Inflammatory macrophage (primary cell): ENCODE measurements at places on chromosomes 12 and 14.

DNA sequence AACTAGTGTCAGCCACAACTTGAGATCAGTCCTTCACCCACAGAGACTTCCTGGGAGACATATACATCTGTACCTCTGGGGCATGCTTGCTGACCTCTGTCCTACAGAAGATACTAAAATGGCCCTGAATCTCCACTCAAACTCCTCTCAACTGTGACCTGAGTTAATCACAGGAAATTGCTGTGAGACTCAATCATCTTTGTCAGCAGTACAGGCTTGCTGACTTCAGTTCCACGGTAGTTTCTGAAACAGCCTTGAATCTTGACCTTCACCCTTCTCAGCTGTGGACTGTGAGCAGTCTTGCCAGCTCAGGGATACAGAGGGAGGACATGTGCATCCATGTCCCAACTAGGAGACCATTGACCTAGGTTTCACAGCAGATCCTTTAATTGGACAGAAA is 1.4 kb upstream of the KLRC1 start:
- DNase-seq = no peak

- peak; percentile 73 for DNase-seq
Observed at GRCh38 chr12:104462931-104463339, 6.2 kb downstream of the CHST11 start.

- DNase-seq = no peak
Observed at GRCh38 chr12:85296362-85296761, 16.3 kb downstream of the ALX1 start.

DNA sequence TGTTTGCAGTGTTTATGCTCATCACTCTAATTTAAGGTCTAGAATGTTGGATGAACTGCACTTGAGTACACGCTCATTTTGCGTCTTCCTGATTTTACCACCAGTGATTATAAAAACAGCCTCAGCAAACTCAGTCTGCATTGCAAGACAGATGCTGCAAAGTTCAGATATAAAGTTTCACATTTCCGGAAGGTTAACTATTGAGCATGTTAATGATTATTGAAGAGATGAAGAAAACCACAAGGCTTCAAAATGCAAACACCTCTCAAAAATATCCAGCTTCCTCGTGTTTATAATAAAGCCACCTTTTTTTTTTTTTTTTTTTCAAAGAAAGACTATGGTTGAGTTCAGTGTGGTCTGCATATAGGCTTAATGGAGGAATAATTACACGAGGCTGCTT is 92.1 kb upstream of the BMP4 start:
- no peak for DNase-seq

DNA sequence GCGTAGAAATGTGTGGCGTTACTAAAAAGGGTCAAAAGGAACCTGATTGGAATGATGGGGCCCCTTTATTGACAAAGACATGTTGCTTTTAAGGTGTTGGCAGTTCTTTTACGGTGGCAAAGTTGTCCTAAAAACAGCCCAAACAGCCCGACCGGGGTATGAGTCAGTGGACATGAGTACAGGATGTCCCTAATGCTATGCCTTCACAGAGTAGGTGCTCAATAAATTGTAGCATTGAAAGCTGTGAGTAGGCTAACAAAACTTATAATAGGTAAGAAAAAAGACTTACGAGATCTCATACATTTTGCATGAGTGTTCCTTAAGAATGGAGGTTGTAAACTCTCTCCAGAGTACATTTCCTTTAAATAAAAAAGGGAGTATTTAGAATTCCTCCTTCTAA is 2.6 kb downstream of the ELK3 start:
- no peak for DNase-seq

DNA sequence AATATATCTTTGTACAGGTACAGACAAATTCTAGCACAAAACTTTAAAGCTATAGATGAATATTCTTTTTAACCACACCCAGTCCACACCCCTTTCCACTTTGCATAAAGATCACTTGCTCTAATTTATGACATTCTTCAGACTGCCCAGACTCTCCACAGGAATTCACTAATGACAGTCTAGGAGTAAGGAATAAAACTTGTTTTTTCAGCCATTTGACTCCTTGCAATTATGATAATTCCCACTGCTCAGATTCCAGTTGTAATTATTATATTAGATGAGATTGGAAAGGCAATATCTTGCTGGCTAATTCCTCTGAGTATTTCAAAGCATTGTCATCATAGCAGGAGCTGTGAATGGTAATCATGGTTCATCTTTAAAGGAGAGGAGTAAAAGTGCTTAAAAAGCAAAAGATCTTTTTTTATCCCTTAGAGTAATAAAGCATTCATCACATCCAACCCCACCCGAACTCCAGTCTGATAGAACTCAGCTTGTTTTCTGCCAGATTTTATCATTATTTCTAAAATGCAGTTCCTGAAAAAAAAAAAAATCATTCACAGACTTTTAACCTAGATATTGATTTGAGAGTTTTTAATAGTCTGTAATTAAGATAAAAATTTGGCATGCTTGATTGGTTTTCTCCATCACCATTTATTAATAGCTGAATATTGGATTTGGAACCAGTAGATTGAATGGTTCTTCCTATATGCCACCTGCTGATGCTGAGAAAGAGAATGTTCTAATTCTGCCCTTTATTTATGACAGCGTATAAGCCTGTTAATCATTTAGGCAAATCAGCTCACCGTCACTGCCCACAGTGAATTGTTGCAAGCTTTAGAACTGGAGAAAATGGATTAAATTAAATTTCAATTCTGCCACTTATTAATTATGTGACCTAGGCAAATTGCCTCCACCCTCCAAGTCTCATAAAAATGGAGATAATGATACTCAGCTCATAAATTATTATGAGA is 93.9 kb upstream of the RASSF8 start:
- no peak for DNase-seq

DNA sequence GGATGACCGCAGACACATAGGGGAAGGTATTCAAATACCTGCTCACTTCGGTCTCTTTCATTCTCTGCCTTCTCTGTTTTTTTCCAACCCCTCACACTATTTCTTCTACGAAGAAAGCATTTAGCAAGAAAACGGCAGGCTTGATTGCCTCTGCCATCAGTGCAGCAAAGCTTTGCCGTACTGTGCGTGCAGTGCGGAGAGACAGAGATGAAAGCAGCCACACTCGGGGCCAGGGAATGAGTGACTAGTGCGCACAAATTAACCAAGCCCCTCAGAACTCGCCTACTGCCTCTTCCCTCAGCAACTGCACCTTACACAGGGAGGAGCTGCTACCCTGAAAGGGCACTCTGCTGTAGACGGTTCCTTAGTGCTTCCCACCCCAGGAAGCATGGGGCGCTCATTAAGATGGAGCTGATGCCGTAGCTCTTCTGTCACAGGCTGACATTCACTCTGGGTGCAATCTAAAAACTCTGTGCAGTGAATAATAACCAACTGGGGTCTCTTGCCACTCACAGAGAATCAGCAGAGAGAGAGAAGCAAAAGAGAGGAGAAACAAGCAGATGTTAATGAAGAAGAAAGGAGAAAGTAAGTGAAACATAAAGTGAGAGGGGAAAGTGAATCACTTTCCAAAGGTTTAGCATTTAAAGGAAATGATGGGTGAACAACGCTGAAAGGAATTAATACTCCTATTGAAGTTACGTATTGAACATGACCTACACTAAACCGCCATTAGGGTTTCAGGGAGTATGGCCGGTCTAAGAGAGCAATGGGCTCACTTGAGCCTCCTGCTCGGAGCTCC is 69.4 kb downstream of the GRIN2B start:
- DNase-seq = no peak

DNA sequence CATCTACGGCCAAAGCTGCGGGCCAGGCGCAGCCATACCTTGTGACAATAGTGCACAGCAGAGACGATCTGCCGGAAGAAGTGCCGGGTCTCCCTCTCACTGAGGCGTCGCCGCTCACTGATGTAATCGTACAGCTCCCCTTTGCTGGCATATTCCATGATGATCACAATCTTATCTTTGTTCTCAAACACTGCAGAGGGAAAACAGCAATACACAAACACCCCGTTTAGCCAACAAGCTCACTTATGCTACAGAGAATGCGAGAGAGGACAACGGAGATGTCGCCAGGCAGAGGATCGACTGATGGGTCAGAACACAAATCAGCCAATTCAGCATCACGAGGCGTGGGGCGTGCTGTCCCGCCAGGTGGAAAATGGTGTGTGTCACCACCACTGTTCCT is 52.1 kb downstream of the NUAK1 start:
- no peak for DNase-seq

DNA sequence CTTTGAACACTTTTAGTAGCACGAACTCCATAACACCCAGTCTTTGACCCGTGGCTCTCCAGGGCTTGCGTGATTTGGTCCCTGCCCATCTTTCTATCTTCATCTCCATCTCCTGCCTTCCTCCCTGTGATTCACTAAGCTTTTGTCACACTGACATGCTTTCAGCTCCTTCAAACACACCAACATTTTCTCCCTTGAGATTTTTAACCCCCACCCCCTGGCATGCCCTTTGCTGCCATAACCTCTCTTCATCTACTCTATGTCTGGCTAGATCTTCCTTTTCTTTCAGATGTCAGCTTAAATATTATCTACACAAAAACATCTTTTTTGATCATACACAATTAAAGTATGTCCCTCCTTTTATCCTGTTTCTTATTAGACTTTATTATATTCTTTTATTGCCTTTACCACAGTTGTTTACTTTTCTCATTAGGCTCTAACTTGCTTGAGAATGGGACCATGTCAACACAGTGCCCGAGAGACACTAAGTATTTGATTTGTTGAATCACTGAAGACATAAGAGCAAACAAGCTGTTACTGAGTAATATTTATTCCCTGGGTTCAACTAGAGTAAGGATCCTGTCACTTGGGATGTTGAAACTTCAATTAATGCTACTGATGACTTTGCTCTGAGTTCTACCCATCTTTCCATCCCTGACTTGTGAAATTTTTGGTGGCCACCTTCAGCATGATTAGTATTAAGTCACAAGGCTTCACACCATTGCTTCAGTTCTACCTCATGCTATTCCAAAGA is 387.3 kb downstream of the LRIG3 start:
- DNase-seq = no peak

- no peak for DNase-seq
Observed at GRCh38 chr14:65370801-65371248, 41.7 kb upstream of the FUT8 start.

DNA sequence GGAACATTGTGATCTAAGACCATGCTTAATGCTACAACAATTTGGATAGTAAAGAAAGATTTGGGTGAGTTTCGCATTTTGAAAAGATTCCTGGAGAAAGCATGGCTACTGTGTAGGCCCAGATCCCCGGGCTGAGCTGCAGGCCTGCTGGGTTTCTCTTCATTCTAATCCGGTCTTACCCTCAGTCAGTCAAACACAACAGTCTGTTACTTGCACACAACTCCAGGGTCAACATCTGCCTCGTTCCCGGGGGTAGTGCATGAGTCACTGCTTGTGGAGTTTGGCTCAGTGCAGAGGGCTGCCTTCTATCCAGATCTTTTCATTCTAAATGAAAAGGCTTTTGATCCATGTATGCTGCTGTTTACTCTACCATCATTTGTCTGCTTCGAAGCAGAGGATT is 60.4 kb upstream of the SEL1L start:
- DNase-seq = no peak

DNA sequence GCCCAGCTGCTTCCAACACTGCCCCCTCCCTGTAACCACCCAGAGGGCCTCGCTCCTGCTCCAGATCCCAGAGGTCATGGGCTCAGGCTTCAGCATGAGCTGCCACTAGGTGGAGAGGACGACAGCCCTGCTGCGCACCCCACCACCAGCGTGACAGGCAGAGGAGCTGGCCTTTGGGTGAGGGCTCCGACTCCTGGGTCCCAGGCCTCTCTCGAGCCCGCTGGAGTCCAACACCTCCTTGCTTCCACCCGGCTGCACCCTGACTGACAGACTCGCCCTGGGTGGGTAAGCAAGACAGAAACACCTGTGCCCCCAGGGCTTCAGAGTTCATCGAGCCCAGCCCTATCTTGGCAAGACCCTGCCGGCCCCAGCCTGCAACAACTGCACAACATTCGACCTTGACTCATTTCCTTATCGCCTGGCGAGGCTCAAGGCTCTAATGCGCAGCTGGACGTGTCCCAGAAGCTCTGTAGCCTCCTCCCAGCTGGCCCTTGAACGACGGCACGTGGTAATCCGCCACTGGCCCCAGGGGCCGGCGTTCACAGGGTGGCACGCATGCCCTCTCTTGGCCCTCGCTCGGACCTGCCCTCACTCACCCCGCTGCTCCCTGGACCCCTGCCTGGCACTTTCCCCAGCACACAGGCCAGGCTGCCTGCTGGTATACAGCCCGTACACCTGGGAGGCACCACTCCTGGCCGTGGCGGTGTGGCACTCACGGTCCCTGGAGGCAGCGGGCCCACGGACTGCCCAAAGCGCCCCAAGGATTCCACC is 28.0 kb downstream of the VPS37B start:
- DNase-seq = no peak

GRCh38 chr12:31303466-31303865 is 22.5 kb downstream of the SINHCAF start:
- DNase-seq = no peak

GRCh38 chr12:40241741-40242140 is 16.9 kb downstream of the LRRK2 start:
- no peak for DNase-seq

- DNase-seq = no peak
Observed at GRCh38 chr14:55610713-55611370, 30.8 kb downstream of the KTN1 start.

- DNase-seq = peak; percentile 93
Observed at GRCh38 chr12:124914392-124915238, at the start of gene UBC. Gene UBC (minus strand): TSS chr12:124914650. CDS start chr12:124913771, 879 bp downstream.

DNA sequence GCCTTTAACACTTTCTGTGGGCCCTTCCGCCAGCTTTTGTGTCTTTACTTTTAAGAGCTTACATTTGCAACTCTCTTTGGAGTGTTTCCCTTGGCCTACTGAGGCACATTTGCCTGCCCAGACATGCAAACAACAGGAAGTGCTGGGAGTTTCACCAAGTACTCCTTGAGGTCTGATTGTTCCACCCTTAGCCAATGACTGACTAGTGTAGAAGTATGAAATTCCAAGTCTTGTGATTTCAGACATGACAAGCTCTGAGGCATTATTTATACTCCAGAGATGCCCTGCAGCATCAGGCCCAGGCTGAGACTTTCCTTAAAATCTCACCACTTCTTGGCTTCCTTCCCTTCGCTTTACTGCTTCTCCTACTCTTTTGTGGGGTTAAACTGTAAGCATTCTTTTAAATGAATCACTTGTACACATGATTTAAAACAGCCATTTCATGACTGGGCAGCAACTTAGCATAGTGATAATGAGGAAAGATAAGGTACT is 174.1 kb downstream of the SLC6A15 start:
- no peak for DNase-seq

DNA sequence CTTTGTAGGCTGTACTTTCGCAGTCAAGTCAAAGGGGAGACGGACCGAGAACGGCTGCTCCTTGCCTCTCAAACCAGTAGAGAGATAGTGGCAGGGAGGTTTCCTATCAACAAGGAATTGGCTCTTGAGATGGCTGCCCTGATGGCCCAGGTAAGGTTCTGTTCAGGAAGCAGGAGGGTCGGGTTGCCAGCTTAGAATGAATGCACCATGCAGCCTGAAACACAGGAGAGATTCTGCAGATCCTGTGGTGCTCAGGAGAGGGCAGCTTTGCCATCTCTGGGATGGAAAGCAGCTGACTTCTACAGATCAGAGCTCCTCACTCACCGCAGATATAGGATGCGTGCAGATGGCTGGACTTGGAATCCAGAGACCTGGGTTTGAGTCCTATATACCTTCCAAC is 18.0 kb downstream of the PIGH start:
- DNase-seq = no peak

- DNase-seq = no peak
Observed at GRCh38 chr12:2267703-2268470, 215.1 kb downstream of the CACNA1C start.
